ENCODE measurements at places on chromosomes 16 and 17. TPM values are rescaled to one million over a fixed set of nuclear protein-coding genes. Genes with fewer than 3 reads are reported as not detected.

The ACSM3 gene
- total RNA-seq, result 2.9 TPM

The ARL5C gene
- total RNA-seq, result not detected

The UTS2R gene
- 0.20 TPM for total RNA-seq

The TBC1D26 gene
- total RNA-seq, result not detected

The CD19 gene
- not detected for total RNA-seq

The SP6 gene
- total RNA-seq, result 0.05 TPM

The KRT31 gene
- not detected for total RNA-seq

The COX6A2 gene
- not detected for total RNA-seq

The KRTAP4-6 gene
- not detected for total RNA-seq

The PROCA1 gene
- total RNA-seq, result 4.4 TPM

The ZFP3 gene
- 2.0 TPM for total RNA-seq

The NETO2 gene
- total RNA-seq, result 28.0 TPM

The PRKCB gene
- total RNA-seq, result 109 TPM

The PRSS33 gene
- total RNA-seq, result not detected

The SCARF1 gene
- total RNA-seq, result 7.3 TPM

The KCNG4 gene
- total RNA-seq, result not detected

GRCh38 chr16:19882646-19883045 is 2.0 kb downstream of the GPRC5B start:
- no peak for DNase-seq

- no peak for DNase-seq
Observed at GRCh38 chr17:72362376-72363088, 241.7 kb downstream of the SOX9 start.

DNA sequence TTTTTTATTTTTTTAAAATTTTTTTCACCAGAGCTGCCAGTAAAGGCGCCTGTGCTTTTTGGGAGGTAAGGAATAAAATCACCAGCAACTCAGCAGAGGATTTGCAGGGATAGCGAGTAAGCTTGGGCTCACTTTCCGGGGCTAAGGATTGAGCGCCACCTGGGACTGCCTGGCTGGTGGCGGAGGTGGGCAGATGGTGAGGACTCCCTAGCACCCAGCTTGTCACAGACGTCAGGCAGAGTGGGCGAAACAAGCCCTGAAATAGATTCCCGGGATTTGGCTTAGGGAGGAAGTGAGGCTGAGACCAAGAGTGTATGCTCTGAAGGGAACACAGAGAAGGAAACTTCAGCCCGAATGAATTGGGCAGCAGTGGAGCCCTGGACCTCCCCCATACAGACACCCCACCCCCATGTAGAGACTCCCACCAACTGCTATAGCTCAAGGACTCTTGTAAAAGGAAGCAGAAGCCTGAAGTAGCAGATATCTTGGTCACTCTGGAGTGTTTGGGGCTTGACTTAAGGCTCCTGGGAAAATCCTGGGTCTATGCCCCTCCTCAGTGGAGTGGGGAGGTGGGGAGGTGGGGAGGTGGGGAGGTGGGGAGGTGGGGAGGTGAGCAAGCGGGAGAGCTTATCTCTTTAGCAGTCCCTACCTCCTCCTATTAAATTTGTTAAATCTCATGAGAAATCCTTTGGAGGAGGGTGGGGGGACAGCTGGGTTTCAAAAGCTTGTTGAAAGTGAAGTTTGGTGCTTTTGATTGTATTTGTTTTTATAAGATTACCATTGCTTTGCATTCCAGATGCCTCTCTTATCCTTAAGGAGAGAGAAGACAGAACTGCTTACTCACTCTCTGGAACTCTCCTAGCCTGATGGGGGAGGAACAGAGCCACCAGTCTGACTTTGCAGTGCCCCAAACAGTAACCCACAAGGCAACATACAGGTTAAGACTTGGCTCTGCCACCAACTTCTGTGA is 8.2 kb downstream of the ARL4D start:
- DNase-seq, result no peak

- DNase-seq, result no peak
Observed at GRCh38 chr17:78599419-78599818, 22.2 kb upstream of the DNAH17 start.

GRCh38 chr16:19344224-19344801 is 58.8 kb downstream of the CLEC19A start:
- no peak for DNase-seq

DNA sequence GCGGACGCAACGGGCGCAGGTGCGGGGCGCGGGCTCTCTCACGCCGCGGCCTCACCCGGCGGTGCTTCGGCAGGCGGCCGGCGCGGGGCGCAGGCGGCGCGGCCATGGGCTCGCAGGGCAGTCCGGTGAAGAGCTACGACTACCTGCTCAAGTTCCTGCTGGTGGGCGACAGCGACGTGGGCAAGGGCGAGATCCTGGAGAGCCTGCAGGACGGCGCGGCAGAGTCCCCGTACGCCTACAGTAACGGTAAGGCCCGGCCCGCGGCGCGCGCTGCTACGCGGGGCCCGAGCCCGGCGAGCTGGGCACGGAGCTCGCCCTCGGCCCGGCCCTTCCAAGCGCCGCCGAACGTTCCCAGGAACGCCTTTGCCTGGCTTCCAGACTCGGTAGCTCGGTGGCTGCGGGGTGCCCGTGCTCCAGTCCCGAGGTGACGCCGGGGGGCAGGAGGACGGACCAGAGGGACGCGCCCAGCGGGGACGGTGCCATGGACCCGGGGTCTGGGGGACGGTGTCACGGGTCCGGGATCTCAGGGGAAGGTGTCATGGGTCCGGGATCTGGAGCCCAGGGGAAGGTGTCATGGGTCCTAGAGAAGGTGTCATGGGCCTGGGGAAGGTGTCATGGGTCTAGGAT is 435 bp downstream of the RAB40C start:
- DNase-seq, result no peak

DNA sequence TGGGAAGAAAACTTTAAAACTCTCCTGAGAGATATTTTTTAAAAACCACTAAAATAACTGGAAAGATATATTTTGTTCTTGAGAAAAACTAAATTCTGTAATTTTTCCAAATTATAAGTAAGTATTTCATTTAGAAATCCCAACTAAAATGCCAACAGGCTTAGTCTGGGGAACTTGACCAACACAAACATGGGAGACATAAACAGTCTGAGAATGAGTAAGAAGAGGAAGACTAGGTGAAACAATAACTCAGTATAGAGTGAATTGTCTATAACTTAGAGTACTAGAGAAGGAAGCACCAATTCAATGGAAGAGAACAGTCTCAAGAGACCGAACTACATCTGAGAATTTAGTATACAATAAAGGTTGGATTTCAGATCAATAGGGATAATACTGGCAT is 2.9 kb downstream of the CMTM1 start:
- no peak for DNase-seq

GRCh38 chr16:49643429-49644144 is 212.3 kb downstream of the ZNF423 start:
- no peak for DNase-seq

DNA sequence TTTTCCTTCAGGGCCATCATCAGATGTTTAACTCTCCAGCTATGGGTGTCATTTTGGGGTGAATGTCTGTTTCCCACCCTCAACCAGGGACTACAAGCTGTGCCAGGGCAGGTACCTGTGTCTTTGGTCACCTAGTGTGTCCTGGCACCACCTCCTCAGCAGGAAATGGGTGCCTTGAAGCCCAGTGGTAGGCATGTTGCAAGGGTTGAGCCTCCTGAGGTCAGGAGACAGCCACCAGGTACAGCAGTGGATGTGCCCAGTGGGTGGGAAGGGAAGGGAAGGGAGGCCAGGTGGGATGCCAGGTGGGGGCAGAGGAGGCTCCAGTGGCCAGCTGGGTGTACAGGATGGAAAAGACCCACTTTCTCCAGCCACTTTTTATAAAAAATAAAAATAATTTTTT is 25.5 kb upstream of the ADORA2B start:
- DNase-seq, result no peak

DNA sequence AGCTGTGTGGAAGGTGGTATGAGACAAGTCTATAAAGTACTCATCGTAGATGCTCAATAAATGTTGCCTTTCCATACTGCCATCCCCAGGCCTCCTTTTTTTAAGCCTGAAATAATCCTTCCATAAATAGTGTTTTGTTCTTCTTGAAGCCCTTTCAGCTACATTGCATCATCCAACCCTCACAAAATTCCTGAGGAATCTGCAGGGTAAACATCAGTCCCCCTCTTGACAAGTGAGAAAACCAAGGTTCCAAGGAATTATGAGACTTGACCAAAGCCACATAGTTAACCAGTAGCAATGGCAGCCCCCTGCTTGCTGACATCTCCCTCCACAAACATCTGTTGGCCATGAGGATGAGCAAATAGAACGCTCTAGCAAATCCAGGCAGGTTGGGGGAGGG is 89.7 kb upstream of the CCL1 start:
- DNase-seq, result no peak

- no peak for DNase-seq
Observed at GRCh38 chr16:67648088-67648763, 3.3 kb downstream of the CARMIL2 start.

DNA sequence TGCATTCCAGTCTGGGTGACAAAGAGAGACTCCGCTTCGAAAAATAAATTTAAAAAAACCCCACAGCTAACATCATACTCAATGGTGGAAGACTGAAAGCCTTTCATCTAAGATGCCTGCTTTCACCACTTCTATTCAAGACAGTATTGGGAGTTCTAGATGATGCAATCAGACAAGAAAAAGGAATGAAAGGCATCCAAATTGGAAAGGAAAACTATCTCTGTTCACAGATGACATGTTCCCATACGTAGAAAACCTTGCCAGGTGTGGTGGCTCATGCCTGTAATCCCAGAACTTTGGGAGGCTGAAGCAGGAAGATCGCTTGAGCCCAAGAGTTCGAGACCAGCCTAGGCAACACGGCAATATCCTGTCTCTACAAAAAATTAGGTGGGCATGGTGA is 31.1 kb downstream of the RANBP10 start:
- DNase-seq, result no peak

GRCh38 chr16:82017911-82018568 is 6.8 kb upstream of the SDR42E1 start:
- no peak for DNase-seq

DNA sequence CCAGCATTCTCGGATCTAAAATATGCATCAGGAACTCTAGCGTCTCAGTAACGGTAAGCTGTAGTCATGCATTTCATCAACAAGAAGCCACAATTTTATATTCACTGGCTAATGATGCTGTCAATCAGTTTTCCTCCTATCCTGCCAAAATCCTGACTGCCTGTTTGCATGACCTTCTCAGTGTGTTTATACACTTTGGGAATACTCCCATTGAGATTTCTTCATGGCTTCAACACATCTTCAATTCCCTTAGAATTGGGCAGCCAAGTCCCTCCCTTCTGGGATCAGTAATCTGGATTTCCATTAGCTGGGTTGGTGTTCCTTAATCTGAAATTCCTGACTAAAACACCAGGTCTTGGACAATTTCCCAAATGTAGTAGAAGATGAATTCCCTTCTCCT is 348.9 kb upstream of the DYNLRB2 start:
- DNase-seq, result no peak

GRCh38 chr17:75367312-75367711 is 38.2 kb downstream of the GRB2 start:
- DNase-seq, result no peak

- DNase-seq, result no peak
Observed at GRCh38 chr17:64781810-64782555, 119.9 kb upstream of the SMURF2 start.

DNA sequence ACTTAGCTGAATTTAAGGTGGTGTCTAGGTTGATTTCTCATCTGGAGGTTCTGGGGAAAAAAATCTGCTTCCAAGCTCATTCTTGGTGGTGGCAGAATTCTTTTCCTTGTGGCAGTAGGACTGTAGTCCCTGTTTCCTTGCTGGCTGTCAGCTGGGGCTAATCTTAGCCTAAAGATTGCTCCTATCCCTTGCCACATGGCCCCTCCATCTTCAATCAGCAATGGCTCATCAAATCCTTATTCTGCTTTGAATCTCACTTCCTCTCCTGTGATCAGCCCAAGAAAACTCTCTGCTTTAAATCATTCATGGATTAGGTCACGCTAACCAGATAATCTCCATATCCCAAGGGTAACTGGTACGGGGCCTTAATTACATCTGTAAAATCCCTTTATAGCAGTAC is 6.6 kb downstream of the FAM20A start:
- DNase-seq, result no peak

GRCh38 chr17:68222606-68223005 is 25.2 kb upstream of the AMZ2 start:
- no peak for DNase-seq
